NCI-H2029 treated with DMSO at 0.1 percent for 48 hours (cell line): ENCODE measurements at places on chromosomes 4 and X.

DNA sequence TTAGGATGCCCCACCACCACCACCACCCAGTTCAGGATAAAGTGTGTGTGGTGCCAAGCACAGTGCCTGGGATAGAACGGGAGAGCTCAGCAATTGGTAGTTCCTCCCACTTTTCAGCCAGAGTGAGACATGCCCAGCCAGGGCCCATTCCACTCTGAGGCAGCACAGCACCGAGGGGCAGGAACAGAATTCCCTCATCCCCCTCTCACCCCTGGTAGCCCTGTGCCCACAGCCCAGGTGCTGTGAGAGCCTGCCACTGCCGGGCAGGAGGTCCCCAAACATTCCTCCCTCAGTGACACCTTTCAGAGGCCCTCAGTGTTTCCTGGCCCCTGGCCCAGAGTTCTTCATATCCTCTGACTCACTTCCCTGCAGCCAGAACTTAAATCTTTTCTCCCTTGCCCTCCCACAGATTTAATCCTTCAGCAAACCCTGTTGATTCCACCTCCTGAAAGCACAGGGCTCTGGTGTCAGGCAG, 8.1 kb downstream of the RIPPLY1 start:
- no peak for DNase-seq

- no peak for DNase-seq
These were observed 701.2 kb upstream of the LCORL start for GRCh38 chr4:18722748-18723191.

GRCh38 chr4:116092961-116093360, 979.5 kb upstream of the NDST4 start:
- no peak for DNase-seq

DNA sequence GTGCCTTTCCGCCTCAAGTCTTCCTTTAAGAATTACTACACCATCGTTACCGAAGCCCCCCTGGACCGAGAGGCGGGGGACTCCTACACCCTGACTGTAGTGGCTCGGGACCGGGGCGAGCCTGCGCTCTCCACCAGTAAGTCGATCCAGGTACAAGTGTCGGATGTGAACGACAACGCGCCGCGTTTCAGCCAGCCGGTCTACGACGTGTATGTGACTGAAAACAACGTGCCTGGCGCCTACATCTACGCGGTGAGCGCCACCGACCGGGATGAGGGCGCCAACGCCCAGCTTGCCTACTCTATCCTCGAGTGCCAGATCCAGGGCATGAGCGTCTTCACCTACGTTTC, 2.2 kb downstream of the PCDH10 start:
- no peak for DNase-seq

DNA sequence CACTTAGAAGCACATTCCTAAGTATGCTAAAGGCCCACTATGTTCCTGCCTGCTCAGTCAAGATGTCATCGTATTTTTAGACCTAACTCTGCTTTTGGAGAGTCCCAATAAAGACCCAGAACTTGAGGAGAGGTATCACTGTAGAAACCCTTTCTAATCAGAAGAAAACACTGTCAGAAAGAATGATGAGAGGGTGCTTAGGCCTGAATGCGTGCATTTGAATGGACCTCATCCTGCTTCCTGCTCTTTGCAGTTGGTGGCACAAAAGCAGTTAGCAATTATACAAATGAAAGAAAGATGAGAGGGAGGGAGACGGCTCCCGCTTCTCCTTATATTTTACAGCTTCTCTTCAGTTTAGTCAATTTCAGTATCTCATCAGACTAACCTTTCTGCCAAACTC, 987.2 kb downstream of the CCSER1 start:
- DNase-seq = no peak

- DNase-seq = no peak
These were observed 618.1 kb upstream of the GRIA3 start for GRCh38 chrX:122565952-122566351.

- no peak for DNase-seq
These were observed 176.2 kb upstream of the GPRIN3 start for GRCh38 chr4:89483833-89484232.

- DNase-seq = no peak
These were observed 701 bp upstream of the BCOR start for GRCh38 chrX:40098264-40099054.

DNA sequence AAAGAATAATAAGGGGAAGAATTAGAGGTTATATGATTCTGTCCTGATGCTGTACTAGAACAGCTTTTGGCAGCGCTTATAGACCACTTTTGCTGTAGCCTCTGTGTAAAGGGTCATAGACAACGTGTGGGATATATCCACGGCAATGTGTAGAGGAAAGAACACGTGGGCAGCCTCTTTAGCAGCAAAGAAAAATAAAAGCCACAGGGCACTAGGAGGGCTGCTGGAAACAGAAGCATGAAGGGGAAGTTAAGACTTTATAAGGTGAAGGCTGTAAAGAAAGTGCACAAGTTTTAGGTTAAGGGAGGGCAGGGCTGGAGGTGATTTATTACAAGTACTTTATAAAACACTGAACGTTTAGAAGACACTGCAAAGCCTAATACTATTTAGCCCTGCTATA, 20.1 kb upstream of the PHEX start:
- DNase-seq = no peak
